ENCODE measurements at places on chromosomes 11 and 22.
A peak's percentile ranks its signal among the peaks of the same experiment; 100 is the strongest.

DNA sequence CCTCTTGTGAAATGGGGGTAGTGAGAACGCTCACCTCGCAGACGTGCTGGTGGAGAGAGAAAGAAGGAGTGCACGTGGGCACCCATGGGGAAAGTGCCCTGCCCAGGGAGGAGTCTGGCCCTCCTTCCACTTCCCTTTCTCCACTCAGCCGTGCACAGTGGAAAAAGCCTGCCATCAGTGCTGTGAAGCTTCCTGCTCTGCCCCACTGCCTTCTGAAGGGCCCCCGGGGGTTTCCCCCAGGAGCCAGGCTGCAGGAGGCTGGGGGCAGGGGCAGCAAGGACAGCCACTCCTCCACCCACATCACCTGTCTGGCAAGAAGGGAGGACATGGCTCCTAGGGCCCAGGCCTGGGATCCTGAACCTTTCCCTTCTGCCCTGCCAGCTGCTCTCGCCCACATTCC lies 7.6 kb downstream of the TP53I11 start:
- no peak for DNase-seq

GRCh38 chr11:21976210-21976609 lies 216.7 kb upstream of the ANO5 start:
- DNase-seq, result no peak

DNA sequence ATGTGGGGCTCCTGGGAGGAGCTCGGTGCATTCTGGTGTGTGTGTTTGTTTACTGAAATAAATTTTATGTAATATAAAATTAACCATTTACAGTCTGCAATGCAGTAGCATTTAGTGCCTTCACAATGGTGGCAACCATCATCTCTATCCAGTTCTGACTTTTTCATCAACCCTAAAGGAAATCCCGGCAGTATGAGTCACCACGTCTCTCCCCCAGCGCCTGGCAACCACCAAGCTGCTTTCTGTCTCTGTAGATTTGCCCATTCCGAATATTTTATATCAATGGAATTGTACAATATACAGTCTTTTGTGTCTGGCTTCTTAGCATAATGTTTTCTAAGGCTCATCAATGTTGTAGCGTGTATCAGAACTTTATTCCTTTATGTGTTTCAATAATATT lies 300.5 kb downstream of the MIAT start:
- DNase-seq, result no peak

DNA sequence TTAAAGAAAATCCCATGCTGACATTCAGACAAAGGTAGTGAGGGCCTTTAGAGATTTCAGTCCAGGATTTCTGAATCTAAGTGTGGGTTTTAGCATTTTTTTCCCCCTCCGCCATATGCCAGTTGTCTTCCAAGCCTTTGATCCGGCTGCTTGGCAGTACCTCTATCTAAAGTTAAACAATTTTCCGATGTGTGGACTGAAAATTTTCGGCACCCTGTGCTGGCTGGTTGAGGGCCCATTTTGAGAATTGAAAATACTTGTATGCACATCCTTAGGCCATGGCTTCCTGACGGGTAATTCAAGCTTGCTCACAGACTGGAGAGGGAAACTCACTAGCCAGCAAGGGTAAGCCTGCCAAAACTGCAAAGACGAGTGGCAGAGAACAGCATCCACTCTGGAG lies 131.9 kb upstream of the NARS2 start:
- no peak for DNase-seq

DNA sequence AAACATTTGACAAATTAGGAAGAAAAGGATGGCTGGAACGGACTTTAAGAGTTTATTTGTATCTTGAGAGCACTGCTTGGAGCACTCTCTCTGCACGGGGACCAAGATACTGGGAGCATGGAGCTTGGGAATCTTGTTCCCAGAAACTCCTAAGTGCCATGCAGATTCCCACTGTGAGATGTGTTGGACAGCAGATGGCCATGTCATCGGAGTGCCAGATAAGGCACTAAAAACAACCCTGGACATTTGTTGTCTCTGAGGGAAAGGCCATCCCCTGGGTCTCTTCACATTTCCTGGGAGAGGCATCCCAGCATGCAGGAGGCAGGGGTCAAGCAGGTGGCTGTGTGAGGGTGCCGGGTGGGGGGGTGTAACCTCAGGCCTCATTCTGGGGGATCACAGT lies 2.9 kb downstream of the KIRREL3 start:
- DNase-seq, result no peak

- peak; percentile 55 for DNase-seq
Observed at GRCh38 chr11:46616551-46617133, 385 bp downstream of the HARBI1 start.

DNA sequence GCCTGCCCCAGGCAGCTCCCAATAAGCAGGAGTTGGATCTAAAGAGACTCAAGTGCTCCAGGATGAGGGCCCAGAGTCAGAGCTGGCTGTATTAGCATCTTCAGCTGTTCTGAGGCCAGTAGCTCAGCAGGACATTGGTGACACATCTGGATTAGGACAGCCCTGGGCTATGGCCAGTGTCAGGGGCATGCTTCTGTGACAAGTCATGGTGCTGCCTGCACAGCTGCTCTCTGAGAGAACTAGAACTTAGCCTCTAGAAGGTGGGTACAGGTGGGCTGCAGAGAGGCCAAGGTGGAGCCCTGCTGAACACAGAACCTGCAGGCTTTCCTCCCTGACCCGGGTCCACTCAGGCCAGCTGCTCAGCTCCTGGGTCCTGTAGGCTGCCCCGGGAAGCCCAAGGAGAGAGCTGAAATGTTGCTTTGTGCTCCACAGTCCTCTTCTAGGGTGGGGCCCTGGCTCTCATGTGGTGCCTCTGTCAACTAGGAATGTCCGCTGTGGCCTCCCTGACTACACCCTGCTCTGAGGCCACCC lies 426.9 kb downstream of the SOX6 start:
- no peak for DNase-seq

DNA sequence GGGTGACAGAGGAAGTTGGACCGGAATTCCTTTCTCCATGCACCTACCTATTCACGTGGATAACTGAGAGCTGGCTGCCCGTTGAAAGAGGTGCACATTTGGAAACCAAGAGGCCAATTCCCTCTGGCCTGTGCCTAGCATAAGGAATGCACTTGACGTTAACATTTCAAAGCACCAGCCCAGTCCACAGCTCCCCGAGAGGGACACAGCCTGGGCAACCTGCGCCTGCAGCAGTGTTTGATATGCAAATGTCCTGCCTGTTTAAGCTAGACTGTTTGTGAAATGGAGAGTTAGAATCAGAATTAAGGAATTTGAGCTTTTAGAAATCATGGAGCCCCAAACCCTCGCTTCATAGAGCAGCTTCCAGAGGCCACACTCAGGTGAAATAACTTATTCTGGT lies 126.1 kb downstream of the DSCAML1 start:
- no peak for DNase-seq

GRCh38 chr22:20390394-20390907 lies 3.5 kb upstream of the ZNF74 start:
- DNase-seq, result no peak

DNA sequence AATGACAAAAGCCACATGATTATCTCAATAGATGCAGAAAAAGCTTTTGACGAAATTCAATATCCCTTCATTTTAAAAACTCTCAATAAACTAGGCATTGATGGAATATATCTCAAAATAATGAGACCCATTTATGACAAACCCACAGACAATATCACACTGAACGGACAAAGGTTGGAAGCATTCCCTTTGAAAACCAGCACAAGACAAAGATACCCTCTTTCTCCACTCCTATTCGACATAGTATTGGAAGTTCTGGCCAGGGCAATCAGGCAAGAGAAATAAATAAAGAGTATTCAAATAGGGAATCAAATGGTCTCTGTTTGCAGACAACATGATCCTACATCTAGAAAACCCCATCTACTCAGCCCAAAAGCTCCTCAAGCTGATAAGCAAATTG lies 52.0 kb downstream of the CASP12 start:
- DNase-seq, result no peak

DNA sequence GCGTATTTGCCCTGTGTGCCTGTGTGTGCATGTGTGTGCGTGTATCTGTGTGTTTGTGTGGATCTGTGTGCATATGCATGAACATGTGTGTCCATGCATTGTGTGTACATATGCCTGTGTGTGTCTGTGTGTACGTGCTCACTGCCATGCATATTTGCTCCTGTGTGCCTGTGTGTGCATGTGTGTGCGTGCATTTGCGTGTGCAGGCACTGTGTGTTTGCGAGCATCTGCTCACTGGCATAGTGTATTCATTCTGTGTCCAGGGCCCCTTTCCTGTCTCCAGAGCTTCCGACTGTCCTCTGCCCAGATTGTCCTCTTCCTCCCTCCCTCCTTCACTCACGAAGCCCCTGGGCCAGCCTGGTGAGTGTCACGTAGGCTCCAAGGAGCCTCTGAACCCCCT lies 5.8 kb downstream of the EMID1 start:
- DNase-seq, result no peak

- peak; percentile 53 for DNase-seq
Observed at GRCh38 chr11:38019072-38019775, 1421.2 kb upstream of the RAG2 start.

DNA sequence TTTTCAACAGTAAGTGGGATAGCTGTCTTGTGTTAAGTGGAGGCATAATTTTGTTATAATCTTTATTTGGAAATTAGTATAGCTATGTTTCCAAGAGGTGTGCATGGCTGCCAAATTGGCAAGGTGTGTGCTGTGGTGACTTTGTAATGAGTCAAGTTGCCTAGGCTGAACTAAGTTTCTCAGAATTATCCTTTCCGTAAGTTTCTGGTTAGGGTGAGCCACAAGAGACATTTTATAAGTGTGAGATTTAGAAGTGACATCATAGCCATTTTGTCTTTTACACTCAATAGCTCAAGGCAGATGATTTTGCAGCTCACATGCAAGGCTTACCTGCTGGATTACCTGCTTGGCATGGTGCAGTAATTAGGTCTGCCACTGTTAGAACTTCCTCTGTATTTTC lies 90.3 kb downstream of the C11orf87 start:
- DNase-seq, result no peak

DNA sequence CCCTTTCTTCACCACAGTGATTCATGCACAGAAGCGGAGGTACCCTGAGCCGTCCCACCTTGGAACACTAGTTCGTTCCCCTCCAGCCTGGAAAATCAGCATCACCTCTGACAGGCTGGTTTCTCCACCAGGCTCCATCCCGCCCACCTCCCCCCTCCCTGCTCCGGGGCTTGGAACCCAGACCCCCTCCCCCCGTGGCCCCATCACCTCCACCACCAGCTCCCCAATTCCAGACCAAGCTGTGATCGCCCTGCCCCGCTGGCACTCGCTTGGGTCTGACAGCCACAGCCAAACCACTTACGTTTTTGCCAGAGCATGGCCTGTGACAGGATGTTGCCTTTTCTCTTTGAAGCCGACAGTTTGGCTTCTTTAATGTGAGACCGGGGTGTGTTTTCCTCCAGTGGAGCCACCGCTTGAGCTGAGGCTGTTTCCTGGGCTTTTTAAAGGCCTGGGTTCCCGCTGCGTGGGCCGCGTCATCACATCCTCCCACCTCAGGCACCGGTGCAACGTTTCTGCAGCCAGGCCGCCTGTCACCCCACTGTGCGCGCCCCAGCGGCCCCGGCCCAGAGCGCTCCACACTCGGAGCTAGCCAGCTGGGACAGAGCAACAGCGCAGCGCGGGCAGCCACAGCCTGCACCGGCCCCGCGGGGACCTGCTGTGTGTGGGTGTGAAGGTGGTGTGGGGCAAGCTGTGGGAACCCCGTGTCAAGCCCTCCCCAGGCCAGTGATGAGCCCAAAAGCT lies at the start of gene POU2AF1:
Gene POU2AF1 (minus strand): TSS at position 415 of the 741 bp plus-strand sequence. CDS start 98 bp downstream, at position 317.
- peak; percentile 58 for DNase-seq

DNA sequence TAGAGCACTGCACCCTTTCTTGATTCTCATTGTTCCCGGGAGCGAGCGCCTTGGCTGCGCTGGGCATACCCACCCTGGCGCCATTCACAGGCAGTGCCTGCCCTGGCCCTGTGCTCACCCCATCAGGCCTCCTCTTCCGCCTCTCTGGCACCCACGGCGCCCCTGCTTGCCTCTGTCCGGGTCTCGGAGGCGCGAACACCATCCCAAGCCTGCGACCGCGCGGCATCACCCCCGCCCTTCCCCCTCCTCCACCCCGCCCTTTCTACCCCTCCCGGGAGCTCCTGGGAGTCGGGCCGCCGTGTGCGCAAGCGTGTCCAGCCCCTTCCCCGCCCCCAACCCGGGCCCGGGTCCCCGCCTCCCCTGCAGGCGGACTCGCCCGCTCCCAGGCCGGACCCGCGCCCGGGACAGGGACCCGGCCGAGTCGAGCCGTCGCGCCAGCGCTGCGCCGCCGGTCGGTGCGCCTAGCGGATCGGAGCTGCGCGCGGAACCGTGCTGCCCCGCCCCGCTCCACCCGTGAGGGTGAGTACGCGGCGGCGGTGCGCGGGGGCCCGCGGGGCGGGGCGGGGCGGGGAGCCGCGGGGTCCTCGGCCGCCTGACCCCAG lies at the start of gene ST3GAL4:
Gene ST3GAL4 (plus strand): TSS at position 363 of the 602 bp plus-strand sequence. CDS start 50,470 bp downstream, outside the sequence.
- peak; percentile 58 for DNase-seq

DNA sequence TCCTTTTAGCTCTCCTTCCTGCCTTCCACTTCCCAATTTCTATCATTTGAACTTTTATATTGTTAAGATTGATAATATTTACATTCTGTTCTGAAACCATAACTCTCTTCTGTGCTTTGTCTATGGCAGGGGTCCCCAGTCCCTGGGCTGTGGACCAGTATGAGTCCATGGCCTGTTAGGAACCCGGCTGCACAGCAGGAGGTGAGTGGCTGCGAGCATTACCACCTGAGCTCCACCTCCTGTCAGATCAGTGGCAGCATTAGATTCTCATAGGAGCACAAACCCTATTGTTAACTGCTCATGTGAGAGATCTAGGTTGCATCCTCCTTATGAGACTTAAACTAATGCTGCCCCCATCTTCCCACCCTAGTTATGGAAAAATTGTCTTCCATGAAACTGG lies 48.4 kb upstream of the HEPHL1 start:
- DNase-seq, result no peak

GRCh38 chr11:17389211-17389956 lies 925 bp upstream of the KCNJ11 start:
- peak; percentile 11 for DNase-seq

DNA sequence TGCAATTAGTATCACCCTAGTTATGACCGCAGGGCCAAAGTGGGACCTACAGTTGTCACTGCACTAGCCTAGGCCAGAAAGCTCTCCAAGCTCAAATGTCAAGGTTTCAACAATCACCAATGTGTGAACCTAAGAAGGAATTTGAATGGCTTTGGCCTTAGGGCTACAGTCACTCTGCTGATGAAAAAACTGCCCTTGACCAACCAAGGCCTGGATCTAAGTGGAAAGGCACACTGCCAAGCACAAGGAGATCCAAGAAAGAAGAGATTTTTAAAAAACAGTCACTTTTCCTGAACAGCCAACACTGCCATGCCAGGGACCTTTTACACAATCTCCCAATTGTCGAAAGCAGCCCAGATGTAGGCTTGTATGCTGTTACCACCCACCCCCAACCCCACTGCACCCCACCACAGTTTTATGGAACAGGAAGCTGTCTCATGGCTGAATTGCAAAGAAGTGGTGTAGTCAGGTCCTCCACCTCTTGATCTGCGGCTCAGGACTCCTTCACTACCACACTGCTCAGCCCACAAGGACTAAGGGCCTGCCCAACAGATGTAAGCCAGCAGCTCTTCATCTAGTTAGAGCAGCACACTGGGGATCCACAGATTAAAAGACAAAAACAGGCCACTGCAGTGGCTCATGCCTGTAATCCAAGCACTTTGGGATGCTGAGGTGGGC lies 32.9 kb downstream of the SMCO4 start:
- DNase-seq, result no peak

- DNase-seq, result no peak
Observed at GRCh38 chr11:82557274-82557673, 176.4 kb downstream of the FAM181B start.

- peak; percentile 92 for DNase-seq
Observed at GRCh38 chr22:39472570-39473556, 16.1 kb downstream of the MGAT3 start.

Data from amniotic epithelial cell (primary cell).